CD4-positive, alpha-beta T cell treated with Interleukin-10 for 1 hour (primary cell): ENCODE measurements at places on chromosomes 4 and X.

- DNase-seq: no peak
Measured at GRCh38 chr4:180766944-180767729, 1476.1 kb upstream of the TENM3 start.

DNA sequence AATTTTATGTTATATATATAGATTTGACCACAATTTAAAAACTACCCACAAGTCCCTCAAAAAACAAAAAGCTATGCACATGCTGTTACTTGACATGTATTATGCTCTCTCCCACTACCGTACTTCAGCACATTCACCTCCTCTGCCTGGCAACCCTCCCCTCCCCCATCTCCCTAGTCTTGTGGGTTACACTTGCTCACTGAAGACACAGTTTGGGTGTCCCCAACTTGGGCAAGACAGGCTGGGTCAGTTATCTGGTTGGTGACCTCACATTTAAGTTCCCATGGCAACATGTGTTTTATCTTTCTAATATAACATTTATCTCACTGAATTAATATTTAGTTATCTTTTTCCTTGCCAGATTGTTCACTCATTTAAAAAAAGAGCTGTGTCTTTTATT is 32.7 kb downstream of the SEC24D start:
- DNase-seq: no peak

GRCh38 chr4:100674976-100675375 is 157.2 kb upstream of the EMCN start:
- DNase-seq: no peak

- no peak for DNase-seq
Measured at GRCh38 chr4:41539711-41540110, 1.8 kb downstream of the LIMCH1 start.

GRCh38 chr4:41389356-41389755 is 132.6 kb downstream of the UCHL1 start:
- no peak for DNase-seq

DNA sequence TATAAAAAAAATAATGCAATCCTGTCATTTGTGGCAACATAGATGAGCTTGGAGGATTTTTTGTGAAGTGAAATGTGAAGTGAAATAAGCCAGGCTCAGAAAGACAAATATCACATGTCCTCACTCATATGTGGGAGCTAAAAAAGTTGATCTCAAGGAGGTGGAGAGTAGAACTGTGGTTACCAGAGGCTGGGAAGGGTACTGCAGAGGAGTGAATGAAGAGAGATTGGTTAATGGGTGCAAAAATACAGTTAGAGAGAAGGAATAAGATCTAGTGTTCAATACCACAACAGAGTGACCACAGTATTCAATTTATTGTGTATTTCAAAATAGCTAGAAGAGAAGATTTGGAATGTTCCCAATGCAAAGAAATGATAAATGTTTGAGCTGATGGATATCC is 13.4 kb upstream of the ZCCHC18 start:
- DNase-seq: no peak

DNA sequence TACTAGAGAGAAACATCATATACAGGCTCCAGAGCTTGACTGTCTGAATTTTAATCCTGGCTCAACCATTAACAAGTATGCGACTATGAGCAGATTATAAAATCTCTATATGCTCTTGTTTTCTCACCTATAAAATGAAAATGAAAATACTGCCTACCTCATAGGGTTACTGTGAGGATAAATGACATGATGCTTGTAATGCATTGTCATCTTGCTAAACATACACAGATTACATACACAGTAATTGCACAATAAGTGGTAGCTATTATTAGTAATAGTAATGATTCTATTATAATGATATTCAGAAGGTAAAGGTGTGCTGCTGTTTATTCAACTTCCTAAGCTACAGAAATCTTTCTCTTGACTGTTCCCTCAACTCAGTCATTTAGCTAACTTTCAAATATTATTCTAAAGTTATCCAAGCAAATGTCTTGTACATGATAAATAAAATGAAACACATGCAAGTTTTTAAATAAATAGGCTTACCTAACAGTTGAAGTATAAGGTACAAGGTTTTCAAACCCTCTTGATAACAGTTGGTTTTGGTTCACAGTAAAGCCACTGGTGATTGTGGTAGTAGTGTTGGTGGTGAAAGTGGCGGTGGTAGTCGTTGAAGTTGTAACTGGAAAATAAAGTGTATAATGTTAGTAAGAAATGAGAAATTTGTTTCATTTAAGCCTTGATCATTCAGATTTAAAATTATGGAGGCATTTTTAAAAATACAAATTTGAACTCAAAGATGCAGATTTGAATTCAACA is 38.9 kb downstream of the NUP62CL start:
- no peak for DNase-seq

- DNase-seq: no peak
Measured at GRCh38 chr4:41015016-41015675, 199.2 kb downstream of the APBB2 start.

DNA sequence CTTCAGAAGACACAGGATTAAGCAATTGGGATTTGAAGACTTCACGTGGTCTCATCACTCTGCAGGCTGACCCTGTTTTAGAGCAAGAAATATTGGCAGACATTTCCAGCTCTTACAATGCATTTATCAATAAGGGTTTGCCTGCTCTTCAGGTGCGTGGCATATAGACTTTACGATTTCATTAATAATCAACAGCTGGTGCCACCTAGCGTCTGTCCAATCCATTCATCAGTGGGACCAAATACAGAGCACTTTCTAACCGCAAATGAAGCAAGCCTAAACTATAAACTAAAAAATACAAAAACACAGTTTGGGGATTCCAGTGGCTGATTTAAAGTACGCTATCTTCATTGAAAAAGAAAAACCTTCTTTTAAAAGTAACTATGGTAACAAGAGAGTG is 125.4 kb upstream of the DMD start:
- DNase-seq: no peak

DNA sequence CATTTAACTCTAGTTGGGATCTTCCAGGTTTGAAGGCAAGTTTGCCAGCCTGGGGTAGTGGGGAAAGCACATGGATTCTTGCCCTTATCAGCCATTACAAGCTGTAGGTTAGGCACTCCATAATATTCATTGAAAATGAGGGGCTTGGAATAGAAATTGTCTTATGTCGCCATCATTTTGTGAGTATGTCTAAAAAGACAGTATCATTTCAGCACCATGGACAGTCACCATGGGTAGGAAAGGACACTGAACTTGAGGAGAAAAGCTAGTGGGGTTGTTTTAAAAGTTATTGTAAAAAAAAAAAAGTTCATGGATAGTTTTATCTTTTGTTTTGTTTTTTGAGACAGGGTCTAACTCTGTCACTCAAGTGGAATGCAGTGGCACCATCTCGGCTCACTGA is 356.1 kb downstream of the HNRNPD start:
- peak; percentile 2 for DNase-seq

DNA sequence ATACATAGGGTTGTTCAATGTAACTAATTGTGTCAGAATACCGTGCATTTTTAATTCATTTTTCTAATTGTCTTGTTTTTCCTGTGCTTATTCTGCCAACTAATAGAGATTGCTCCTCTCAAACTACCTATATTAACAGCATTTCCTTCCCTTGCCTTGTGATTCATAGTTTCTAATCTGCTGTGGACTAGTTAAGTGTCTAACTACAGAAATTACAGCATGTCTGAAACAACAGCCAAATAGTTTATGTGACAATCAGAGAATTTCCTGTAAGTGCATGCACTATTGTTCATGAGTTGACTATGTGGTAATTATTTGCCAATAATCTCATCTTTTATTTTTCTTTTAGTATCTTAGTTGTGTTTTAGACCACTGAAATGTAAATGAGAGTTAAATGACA is 4.1 kb upstream of the SEC24B start:
- DNase-seq: no peak
